ENCODE measurements at places on chromosomes 1 and 21.

DNA sequence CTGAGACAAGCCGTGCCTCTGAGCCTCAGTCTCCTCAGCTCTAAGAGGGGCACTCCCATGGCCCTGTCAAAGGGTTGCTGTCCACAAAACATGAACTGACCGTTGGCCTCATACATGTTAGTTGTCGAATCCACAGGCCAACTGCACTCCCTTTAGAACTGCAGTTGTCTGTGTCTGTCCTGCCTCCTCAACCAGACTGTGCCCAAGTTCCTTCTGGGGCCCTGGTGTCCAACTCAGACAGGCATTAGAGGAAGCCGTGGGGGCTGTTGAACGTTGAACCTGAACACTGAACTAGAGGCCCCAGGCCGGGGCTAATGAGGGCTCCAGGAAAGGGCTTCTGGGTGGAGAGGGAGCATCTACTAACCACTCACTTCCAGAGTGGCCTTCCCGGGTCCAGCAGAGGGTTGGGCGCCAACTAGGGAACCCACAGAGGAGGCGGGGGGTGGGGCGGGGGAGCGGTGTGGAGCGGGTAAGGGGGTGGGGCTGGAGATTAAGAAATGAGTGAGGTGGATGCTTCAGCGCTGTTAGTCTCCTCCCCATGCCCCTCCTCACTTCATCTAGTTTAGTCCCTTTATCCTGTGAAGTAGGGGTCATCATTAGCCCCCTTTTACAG is at the start of gene RAB42:
TSS of gene RAB42 (plus strand) at position 558 of the 613 bp plus-strand sequence. CDS start 247 bp downstream, outside the sequence.
- DNase-seq, result no peak

GRCh38 chr1:16888860-16889816 is 6.6 kb upstream of the RNU1-2 start:
- DNase-seq, result peak; percentile 55

GRCh38 chr1:9792156-9793042 is 31.4 kb downstream of the CLSTN1 start:
- DNase-seq, result no peak

DNA sequence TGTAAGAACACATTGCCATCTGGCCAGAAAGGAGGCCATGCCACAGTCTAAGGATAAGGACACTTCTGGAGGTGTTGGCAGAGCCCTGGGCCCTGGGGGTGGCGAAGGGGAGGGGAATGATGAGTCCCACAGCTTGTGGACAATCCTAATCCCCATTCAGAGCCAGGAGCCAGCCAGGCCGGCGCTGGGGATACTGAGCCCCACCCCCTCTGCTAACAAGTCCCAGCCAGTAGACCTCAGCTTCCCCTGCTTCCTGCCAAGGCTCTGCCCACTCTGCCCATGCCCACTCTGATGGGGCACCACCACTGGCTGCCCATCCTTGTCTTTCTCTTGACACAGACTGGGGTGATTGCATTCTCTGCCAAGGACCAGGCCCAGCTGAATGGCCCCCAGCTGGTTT is 71.9 kb downstream of the NAV1 start:
- no peak for DNase-seq

- DNase-seq, result no peak
These were observed 599.1 kb downstream of the PTPRU start for GRCh38 chr1:29835406-29835805.

Data from naive B cell (primary cell).